ENCODE measurements at places on chromosomes 4 and X.

- DNase-seq, result no peak
These were observed 93.3 kb downstream of the PHOX2B start for GRCh38 chr4:41655177-41655576.

GRCh38 chrX:103681443-103681842 is 5.1 kb downstream of the MORF4L2 start:
- no peak for DNase-seq

DNA sequence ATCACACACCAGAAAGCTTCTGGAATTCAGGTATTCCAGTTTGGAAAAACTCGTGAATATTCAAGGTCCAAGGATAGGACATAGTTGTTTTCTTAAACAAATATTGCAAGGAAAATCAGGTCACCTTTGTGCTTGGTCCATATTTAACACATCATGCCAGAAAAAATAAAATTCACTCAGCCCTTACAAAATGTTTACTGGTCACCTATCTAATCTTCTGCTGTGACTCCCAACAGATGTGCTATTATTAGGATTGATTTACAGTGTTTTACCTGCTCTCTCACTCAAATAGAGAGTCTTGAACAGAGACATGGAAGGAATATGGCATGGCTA is 9.5 kb downstream of the CSN3 start:
- no peak for DNase-seq

DNA sequence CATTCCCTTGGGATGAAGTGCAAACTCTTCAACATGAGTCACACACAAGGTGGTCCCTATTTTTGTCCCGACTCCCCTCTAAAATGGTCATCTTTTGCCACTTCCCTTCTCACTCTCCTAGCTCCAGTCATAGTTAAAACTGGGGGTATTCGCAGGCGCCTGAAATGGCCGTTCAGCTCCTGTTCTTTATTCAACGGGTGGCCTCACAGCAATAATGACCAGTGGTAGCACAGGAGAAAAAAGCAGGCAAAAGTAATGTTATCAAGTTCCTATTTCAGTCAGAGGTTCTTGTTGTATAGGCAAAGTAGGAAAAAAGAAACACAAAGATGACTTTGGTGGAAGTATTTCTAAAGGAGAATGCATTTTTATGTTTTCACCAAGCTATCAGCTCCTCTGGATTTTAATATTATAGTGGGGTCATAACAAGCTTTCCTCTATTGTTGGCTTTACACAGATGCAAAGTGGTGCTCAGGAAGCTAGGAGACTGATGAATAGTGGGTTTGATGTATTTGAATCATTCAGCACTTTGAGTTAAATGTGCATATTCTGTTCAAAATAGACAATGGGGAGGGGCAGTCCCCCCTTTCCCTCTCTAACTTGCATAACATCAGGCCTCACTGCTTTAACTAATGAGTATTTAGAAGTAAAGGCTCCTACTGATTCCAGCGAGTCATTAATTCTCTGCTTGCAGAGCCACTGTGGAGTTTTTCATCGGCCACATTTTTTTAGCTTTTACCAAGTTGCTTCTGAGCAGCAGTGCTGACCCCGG is 171.2 kb upstream of the NDP start:
- no peak for DNase-seq

- DNase-seq, result no peak
These were observed 12.3 kb upstream of the CLTRN start for GRCh38 chrX:15676886-15677285.

GRCh38 chr4:148214529-148215166 is 227.6 kb downstream of the NR3C2 start:
- DNase-seq, result no peak

GRCh38 chr4:89245459-89245858 is 62.1 kb downstream of the GPRIN3 start:
- no peak for DNase-seq

DNA sequence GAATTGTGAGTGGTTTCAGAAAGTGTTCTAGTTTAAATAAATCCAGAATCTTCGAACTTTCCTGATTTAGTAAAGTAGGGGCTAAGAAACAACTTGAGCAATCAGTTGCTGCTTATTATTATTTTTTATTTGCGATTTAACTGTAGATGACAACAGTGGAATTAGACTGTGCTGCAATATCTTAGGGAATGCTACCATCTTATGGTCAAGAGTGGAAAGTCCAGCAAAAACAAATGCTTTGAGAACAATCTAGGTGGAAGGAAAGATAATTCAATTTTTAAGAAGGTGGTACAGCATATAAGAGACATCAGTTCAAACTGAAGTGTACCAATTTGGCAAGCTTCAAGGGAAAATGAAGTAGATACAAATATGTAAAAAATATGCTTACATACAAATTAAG is 73.3 kb downstream of the CYLC1 start:
- DNase-seq, result no peak

DNA sequence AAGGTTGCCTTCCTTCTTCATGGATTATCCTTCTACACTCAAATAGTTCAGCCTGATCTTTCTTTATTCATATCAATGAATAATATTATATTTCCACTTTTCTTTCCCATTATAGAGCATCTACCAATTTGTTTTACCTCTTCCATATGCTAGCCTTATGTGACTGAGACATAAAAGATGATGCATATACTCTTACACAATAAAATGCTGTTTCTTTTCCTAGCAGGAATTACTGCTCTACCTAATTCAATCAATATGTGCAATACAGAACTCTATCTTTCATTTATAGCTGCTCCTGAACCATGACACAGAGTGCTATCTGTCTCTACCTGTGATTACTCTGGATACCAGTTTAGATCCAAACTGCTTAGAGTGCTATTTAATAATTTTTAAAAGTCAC is 2334.0 kb downstream of the PCDH7 start:
- no peak for DNase-seq

DNA sequence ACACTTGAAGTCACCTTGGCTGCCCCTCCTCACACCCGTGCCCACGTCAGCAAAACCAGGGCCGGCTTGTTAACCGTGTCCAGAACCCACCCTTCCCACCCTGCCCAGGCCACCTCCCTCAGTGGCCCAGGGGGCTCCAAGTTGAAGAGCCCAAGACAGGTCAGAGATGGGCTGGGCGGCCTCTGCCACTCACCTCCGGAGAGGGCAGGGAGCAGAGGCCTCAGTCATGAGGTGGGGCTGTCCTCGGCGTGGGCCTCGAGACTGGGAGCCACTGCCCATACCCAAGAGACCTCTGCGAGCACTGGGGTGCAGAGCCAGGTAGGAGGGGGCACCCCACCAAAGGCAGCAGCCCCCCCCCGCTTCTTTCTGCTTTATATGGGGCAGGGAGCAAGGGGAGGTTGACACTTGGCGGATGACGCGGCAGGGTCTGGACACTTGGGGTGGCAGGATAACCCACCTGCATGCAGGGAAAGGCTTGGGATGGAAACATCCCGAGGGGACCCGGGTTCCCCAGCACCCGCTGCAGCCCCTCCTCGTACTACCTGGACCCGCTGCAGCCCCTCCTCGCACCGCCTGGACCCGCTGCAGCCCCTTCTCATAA is 38.0 kb upstream of the SPON2 start:
- DNase-seq, result no peak

- no peak for DNase-seq
These were observed 77.5 kb upstream of the CLCN4 start for GRCh38 chrX:10079231-10079630.

DNA sequence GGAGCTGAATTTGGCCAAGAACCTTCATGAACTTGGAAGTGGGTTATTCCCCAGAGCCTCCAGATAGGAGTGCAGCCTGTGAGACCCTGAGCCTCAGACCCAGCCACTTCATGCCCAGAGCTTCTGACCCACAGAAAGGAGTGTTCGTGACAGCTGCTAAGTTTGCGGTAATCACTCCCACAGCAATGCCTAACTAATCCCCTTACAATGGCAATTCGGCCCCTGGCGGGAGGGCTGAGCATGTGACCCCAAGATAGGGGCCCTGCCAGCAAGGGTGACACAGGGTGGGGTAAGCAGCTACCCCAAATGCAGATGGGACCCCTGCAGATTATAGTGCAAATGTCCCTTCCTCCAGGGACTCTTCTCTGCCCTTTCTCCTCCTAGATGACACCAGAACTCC is 22.5 kb downstream of the PNMA6E start:
- DNase-seq, result no peak

- no peak for DNase-seq
These were observed 37.0 kb downstream of the FNIP2 start for GRCh38 chr4:158805635-158806471.

GRCh38 chr4:5383191-5383980 is 325.0 kb downstream of the EVC2 start:
- no peak for DNase-seq

GRCh38 chrX:130268449-130269170 is at the start of gene ZNF280C:
Gene ZNF280C, minus strand, starts transcription at chrX:130268899. Its CDS starts 8,450 bp downstream, at chrX:130260449.
- peak; percentile 90 for DNase-seq

DNA sequence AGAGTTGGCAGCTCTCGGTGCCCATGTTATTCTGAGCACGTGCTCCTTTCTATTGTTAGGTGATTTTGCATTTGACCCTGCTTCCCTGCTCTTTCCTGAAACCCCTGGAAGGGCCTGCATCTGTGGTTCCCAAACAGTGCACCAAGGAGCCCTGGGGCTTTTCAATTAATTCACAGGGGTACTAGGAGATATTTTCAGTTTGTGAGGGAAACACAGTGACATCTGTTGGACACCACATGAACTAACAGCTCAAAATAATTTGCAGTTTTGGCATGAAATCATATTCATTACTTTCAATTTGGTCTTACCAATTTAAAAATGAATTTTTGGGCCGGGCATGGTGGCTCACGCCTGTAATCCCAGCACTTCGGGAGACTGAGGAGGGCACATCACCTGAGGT is 156.6 kb downstream of the GATB start:
- peak; percentile 4 for DNase-seq

- DNase-seq, result no peak
These were observed 305.1 kb upstream of the ANXA10 start for GRCh38 chr4:167787231-167787630.

DNA sequence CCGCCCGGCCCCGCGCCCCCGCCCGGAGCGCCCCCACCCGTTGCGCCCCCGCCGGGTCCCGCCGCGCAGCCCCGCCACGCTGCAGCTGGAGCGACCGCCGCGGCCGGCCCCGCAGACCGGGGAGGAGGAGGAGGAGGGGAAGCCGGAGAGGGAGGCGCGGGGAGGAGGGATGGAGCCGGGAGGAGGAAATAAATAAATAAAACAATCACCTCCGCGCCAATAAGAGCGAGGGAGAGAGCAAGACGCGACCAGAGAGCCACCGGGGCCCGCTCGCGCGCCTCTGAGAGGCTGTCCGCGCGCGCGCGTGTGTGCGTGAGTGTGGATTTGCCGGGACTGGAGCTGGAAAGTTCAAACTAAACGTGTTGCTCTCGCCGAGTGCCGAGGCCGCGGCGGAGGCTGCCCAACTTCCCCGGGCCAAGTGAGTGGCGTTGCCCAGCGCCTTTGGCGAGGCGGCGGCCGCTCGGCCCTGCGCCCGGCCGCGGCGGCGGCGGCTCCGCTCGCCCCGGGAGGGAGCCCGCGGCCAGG is 2184.4 kb upstream of the TENM3 start:
- no peak for DNase-seq

DNA sequence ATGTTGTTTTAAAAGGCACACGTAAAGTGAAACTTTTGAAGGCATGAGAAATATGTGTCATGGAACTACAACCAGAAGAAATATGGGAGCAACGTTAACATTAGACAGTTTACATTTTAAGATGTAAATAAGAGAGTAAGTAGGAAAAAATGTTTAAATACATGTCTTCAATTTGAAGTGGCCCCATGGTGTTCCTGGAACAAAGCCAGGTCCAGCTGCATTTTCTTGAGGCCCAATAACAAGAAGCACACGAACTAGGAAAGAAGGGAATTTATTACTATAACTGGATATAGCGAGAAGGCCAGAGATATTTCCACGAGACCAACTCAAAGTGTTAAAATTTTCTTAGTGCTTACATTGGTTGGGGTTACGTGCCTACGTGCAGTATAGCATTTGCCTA is 458.1 kb downstream of the KCTD8 start:
- DNase-seq, result no peak

GRCh38 chr4:113645771-113646441 is 115.6 kb downstream of the CAMK2D start:
- no peak for DNase-seq

GRCh38 chr4:39043058-39043860 is 11.1 kb upstream of the TMEM156 start:
- no peak for DNase-seq

DNA sequence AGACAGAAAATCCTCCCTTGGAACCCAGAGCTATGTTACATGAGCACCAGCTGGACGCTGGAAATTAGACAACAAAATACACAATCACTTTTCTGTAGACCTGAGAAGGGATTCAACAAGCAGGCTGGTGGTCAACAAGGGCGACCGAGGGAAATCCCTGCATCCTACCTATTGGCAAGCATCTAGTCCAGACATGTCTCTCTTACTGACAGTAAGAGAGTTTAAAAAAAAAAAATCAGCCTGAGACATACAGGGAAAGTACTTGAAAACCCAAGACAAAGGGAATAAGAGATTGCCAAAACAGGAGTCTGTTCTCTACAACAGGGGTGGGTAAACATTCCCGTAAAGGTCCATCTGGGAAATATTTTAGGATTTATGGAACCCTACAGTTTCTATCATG is 108.0 kb downstream of the KDR start:
- no peak for DNase-seq

GRCh38 chr4:188417181-188417580 is 277.9 kb downstream of the TRIML1 start:
- no peak for DNase-seq

GRCh38 chr4:72468904-72469502 is 100.0 kb downstream of the ADAMTS3 start:
- no peak for DNase-seq

DNA sequence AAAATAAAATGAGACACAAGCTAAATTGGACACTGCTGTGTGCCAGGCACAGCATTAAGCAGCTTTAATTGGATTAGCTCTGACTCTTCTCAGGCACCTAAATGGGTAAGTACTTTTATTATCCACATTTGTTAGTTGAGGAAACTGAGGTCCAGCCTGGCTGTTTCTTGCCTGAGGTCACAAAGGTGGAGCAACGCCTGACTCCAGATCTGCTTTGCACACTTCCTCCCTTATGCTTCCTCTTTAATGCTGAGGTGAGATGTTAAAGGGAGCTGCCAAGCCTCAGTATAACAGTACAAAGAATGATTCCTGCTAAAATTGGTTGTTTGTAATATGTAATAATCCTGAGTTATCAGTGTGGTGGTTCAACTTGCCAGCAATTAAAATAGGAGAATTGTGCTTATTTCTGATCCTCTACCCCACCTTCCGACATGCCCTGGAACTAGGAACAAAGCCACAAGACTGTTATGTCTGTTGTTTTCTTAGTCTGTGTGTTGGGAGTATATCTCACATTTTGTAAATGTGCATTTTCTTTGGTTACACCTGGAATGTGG is 74.4 kb downstream of the AFF1 start:
- no peak for DNase-seq

DNA sequence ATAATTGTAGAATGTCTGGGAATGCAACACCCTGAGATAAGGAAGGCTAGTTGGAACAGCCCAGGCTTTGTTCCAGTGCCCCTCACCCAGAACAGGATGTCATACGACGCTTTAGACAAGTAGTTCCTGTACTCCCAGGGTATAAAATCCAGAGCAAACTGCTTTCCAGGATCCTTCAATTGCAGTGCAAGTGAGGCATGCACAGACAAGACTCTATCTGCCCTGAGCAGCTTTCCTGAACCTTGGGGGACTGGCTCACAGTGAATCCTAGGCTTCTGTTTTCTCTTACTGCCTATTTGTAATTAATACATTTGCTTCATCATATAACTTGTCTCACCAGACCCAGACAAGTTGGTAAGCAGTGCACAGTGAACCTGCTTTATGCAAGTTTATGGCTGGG is 48.4 kb upstream of the IL9R start:
- DNase-seq, result no peak

Measured in germinal center (tissue), 1 donor.